ENCODE measurements at places on chromosomes 2 and 18.
A peak's percentile ranks its signal among the peaks of the same experiment; 100 is the strongest.

GRCh38 chr2:23508066-23508390 lies 123.0 kb downstream of the KLHL29 start:
- DNase-seq: no peak

DNA sequence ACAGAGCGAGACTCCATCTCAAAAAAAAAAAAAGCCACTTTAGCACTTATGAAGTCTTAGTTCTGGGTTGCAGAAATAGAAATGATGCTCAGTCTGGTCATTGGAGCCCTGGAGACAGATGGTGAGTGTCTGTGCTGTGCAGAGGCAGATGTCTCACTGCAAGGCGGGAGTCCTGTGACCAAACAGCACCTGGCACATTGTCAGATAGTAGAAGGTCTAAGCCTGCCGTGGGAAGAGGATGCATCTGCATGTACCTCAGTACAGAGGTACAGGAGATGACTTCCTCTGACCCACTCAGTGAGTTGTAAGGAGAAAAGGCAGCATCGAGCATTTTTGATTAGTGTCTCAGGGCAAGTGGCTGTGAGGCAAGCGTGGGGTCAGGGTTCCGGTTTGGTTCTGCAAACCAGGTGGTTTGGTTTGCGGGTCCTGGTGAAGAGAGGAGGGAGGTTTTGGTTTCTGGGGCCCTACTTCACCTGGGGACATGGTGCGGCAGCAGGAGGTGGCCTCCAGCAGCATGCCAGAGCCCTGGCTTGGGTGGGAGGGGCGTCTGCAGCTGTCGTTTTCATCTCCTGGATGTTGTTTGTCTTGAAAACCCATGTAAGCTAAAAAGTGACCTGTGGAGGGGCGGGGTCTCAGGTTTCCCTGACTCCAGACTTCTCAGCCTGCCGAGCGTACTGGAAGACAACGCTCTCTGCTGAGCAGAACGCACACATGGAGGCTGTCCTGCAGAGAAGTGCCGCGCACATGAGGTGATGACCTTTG lies 3.8 kb downstream of the RBFA start:
- no peak for DNase-seq

DNA sequence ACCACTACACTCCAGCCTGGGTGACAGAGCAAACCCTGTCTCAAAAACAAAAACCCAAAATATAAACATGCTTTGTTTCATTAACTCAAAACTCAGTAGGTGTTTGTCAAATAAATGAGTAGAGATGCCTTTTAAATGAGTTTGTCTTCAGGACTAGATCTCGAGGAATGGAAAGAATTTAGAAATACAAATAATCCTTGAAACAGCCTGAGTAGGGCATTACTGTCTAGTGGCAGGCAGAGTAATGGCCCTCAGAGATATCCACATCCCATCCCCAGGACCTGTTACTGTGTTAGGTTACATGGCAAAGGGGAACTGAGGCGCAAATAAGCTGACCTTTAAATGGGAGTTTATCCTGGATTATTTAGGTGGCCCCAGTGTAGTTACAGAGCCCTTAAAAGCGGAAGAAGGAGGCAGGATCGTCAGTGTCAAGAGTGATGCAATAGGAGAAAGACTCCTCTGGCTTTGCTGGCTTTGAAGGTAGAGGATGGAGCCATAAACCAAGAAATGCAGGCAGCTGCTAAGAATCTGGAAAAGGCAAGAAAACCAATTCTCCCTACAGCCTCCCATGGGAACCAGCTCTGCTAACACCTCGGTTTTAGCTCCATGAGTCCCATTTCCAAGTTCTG lies 63.0 kb downstream of the CABLES1 start:
- DNase-seq: no peak

- DNase-seq: no peak
Observed at GRCh38 chr2:37652199-37652640, 19.2 kb downstream of the CDC42EP3 start.

GRCh38 chr2:3449086-3449485 lies 69.6 kb downstream of the TRAPPC12 start:
- peak; percentile 37 for DNase-seq
